ENCODE measurements at places on chromosomes 13 and 19.

GRCh38 chr13:72463561-72463960 lies 263.9 kb downstream of the MZT1 start:
- DNase-seq: no peak

- no peak for DNase-seq
These were observed 3.0 kb downstream of the PPP6R1 start for GRCh38 chr19:55255618-55256423.

DNA sequence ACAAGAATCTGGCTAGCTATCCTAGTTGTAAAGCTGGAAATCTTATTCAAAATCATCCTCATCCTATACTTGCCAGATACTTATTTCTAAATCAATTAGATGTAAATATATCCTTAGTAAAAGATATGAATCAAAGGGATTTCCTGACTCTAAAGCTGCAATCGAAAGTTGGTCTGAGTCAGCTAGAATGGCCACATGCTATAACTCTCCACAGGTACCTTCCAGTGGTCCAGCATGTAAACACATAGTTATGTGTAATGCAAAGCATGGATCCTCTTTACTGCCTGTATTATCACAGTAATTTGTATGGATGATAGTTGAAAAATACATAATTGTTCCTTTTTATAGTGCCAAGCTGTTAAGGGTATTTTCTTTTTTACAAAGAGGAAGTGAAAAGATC lies 27.4 kb downstream of the SLITRK6 start:
- DNase-seq: no peak

- no peak for DNase-seq
These were observed 816.6 kb downstream of the DIAPH3 start for GRCh38 chr13:59346999-59347723.

GRCh38 chr19:56834564-56835375 lies 5.8 kb downstream of the PEG3 start:
- no peak for DNase-seq

- DNase-seq: no peak
These were observed 4.9 kb upstream of the EBI3 start for GRCh38 chr19:4224470-4224869.

- DNase-seq: no peak
These were observed 126.8 kb downstream of the UQCRFS1 start for GRCh38 chr19:29086182-29086581.

DNA sequence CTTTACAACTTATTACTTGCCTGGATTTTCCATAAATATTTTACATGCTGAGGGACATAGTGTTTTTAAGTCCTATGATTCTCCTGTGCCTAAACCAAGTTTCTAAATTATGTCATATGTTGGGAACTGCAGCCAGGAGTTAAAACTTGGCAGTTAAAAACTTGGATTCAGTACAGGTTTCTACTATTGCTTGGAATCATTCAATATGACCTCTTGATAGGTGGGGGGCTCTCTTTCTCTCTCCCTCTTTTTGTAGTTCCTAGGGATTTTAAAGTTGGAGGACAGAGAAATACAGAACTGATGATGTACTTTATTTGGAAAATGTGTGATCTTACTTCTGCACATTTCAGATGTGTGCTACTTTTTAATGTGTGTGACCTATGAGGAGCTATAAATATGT lies 4.7 kb downstream of the CSNK1A1L start:
- no peak for DNase-seq

DNA sequence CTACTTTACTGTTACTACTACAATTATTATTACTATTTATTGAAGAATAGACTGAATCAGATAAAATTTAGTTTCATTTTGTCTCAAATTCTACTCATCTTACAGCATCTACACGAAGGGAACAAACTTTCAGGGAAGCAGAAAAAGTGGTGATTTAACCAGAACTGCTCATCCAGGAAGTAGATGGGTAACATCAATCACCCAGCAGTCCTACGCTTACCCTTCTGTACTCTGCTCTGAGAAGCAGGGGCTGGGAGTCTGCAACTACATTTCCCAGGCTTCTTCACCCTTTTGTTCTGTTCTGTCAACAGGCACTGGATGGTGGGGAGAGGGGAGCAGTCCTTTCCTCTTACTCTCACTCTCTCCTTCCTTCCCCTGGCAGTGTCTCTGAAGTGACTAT lies 31.4 kb upstream of the GGACT start:
- no peak for DNase-seq

GRCh38 chr13:95256091-95256490 lies 45.2 kb downstream of the ABCC4 start:
- DNase-seq: no peak

GRCh38 chr19:51710163-51710562 lies 13.6 kb downstream of the HAS1 start:
- no peak for DNase-seq

DNA sequence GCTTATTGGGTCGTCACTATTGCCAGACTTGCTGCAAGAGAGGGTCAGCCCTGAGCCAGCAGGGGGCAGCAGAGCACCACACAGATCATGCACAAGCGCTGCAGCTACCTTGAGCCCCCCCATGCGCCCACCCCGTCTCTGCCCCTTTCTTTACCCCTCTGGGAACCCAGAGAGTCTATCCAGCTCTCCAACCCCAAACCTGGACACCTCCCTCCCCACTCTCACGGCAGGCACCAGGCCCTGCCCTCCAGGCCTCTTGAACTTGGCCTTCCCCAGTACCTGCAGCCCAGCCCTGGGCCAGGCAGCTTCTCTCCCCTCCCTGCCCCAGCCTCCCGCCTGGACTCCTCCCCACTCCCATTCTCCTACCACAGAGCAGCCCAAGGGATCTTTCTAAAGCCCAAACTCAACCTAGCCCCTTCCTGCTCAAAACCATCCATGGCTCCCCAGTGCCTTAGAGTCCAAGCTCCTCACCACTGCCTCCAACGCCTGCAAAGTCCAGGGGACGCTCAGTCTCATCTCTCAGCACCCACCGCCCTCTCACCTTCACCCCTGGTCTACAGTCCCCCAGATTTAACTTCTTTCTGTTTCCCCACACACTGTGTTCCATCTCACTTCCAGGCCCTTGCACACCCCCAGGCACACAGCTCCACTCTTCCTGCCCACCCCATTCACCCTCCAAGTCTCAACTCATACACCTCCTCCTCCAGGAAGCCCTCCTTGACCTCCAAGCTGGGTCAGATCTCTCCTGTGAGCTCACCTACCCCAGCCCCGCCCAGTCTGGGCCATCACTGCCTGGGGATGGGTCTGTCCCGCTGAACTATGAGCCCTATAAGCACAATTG lies 9.4 kb upstream of the CEACAM16 start:
- DNase-seq: peak; percentile 70

GRCh38 chr19:41774515-41774980 lies 19.2 kb downstream of the CEACAM6 start:
- no peak for DNase-seq

GRCh38 chr19:2060884-2061494 lies 9.9 kb upstream of the MKNK2 start:
- peak; percentile 61 for DNase-seq

DNA sequence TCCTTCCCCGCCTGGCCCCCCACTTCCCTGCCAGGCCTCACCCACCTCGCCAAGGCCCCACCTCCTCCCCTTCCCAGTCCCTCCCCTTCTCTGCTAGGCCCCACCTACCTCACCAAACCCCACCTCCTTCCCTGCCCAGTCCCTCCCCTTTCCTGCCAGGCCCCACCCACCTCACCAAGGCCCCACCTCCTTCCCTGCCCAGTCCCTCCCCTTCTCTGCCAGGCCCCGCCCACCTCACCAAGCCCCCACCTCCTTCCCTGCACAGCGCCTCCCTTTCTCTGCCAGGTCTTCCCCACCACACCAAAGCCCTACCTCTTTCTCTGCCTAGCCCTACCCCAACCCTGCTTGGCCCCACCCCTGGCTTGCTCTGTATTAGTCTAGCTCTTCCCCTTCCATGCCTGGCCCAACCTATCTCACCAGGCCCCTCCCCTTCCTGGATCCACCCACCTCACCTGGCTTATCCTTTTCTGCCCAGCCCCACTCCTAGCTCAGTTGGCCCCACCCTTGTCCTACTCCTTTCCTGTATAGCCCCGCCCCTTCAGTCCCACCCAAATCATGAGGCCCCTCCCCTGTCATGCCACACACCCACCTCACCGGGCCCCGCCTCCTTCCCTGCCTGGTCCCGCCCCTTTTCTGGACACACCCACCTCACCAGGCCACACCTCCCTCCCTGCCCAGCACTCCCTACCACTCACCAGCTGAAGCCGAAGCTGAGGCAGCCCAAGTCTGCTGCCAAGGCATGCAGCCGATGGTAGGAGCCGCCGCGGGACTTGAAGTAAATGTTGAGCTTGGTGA lies 16.2 kb downstream of the CERS1 start:
- no peak for DNase-seq

Data from HuH-7 (cell line).